Stomach (tissue), 19 donors: ENCODE measurements at places on chromosomes 6 and 20.

DNA sequence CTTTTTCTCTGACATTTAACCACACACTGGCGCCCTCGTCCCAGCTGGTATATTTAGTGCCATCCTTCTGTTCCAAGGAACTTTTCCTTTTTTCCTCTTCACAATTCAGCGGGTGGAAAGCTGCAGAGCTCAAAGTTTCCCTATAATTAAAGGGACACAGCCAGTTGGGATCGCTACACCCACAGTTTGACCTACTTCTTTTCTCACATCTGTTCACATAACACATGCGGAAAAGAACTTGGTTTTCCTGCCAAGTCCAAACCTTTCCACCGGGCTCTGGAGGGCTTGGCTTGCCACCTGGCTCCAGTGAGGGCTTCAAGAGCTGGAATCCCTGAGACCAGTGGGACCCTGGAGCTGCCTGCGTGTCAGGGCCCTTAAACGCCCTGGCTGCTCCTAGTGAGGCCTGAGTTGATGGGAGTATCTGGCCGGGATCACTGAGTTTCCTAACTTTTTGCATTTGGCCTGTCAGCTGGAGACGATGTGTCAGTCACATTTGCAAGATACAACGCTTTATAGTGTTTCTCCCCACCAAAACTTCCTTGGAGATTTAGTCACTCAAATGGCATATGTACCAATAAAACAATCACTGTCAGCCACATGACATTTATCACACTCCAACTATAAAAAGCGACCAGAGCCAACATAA is 176.0 kb downstream of the SASH1 start:
- no peak for DNase-seq

- no peak for DNase-seq
These were observed 311.4 kb downstream of the KIF16B start for GRCh38 chr20:16261733-16262273.

GRCh38 chr6:73817253-73817652 is 121.2 kb downstream of the CD109 start:
- no peak for DNase-seq

GRCh38 chr20:21232546-21233280 is 70.4 kb upstream of the XRN2 start:
- no peak for DNase-seq

GRCh38 chr6:92550501-92550900 is 868.9 kb downstream of the EPHA7 start:
- DNase-seq, result no peak

- DNase-seq, result no peak
These were observed 49.7 kb downstream of the THEMIS start for GRCh38 chr6:127851197-127851596.

DNA sequence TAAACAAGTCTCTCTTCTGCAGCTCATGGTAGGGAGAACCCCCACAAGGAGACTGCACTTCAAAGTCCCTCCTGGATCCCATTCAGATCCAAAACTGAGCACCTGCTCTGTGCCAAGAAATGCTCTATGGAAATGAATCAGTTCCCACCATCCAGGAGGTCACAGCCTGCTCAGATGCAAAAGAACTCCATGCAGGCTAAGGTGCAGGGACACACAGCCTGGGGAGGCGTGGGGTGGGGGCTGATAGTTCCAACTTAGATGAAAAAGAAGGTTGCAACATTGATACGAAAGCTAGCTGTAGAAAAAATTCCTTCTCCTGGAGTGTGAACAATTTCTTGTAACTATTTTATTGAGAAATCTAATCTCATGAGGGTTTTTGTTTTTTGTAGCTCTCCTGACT is 111.0 kb upstream of the TMEM170B start:
- no peak for DNase-seq
